ENCODE measurements at places on chromosomes 5 and 9. TPM values are rescaled to one million over a fixed set of nuclear protein-coding genes. Genes with fewer than 3 reads are reported as not detected.

Gene NUTM2G
- total RNA-seq: not detected

Gene CD14
- 0.64 TPM for total RNA-seq

Gene ACTBL2
- total RNA-seq: not detected

- no peaks in the 10 kb centered on the region for H3K36me3 ChIP-seq
- no peak for DNase-seq
- no peak overlapping the region for H3K27ac ChIP-seq
- no peak overlapping the region for H3K4me3 ChIP-seq
- H3K4me1 ChIP-seq: no peaks in the 10 kb centered on the region
Measured at GRCh38 chr5:131386779-131387178, 122.9 kb downstream of the CDC42SE2 start.

- no peaks in the 10 kb centered on the region for H3K27me3 ChIP-seq
- no peak for DNase-seq
- H3K4me1 ChIP-seq: no peaks in the 10 kb centered on the region
- no peak overlapping the region for H3K27ac ChIP-seq
- no peak overlapping the region for H3K4me3 ChIP-seq
Measured at GRCh38 chr5:104998572-104998971, 1436.0 kb upstream of the NUDT12 start.

DNA sequence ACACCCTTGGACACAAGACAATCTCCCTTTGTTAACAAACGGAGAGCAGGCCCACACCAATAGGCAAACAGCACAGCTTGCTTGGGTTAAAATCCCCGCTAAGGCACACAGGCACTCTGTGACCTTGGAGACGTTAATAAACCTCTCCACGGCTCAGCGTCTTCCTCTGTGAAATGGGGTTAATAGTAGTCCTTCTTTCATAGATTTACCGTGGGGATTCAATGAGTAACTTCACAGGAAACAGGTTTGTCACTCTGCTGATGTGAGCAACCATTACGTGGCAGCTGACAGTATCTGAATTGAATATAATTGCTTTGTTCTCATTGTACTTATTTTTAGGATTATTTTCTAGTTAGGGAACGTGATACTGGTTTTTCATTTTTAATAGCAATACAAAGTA, 65.2 kb upstream of the ADRA1B start:
- no peaks in the 10 kb centered on the region for H3K27me3 ChIP-seq
- H3K4me1 ChIP-seq: no peaks in the 10 kb centered on the region
- DNase-seq: no peak
- no peaks in the 10 kb centered on the region for H3K36me3 ChIP-seq

DNA sequence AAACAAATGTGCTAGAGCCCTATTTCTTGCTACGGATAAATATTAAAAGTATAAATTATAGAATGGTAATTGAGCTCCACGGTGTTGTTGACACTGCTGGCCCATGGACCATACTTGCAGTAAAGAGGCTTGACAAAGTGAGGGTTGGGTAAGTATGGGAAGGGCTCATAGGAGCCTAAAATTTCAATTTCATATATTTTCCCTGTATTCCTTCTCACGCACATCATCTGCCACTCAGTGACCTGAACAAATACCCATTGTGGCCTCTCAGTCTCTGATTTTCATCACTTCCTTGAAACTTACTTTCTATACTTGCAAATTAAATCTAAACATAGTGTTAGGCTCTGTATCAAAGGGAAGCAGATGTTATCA, 116.5 kb downstream of the PIK3R1 start:
- no peaks in the 10 kb centered on the region for H3K36me3 ChIP-seq
- no peak overlapping the region for H3K4me3 ChIP-seq
- H3K4me1 ChIP-seq: peaks cover 8% of the 10 kb centered on the region

DNA sequence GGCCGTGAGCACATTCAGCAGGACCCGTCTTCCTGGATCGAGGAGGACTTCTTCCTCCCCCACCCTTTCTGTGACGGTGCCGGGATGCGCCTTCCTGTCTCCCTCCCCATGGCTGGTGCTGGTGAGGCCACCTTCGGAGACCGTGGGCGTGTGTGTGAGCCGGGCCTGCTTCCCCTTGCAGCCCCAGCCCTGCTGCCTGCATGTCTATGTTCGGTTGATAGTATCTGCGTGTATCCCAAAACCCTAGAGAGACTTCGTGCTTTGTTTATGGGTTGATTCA, 12.8 kb downstream of the CEP72 start:
- no peaks in the 10 kb centered on the region for H3K4me1 ChIP-seq
- H3K36me3 ChIP-seq: peaks cover 4% of the 10 kb centered on the region
- no peak overlapping the region for H3K27ac ChIP-seq
- H3K27me3 ChIP-seq: peaks cover 4% of the 10 kb centered on the region
- DNase-seq: no peak

GRCh38 chr9:137674307-137674975, 55.6 kb downstream of the EHMT1 start:
- peak overlapping the region; percentile 43 for H3K4me3 ChIP-seq
- peaks cover 39% of the 10 kb centered on the region for H3K4me1 ChIP-seq
- H3K36me3 ChIP-seq: peaks cover 1% of the 10 kb centered on the region
- peaks cover 4% of the 10 kb centered on the region for H3K27me3 ChIP-seq
- peak overlapping the region; percentile 60 for H3K27ac ChIP-seq
- no peak for DNase-seq

GRCh38 chr9:15786616-15787015, 233.8 kb downstream of the CCDC171 start:
- no peak for DNase-seq
- H3K36me3 ChIP-seq: peaks cover 2% of the 10 kb centered on the region
- peak overlapping the region; percentile 11 for H3K27ac ChIP-seq
- H3K4me3 ChIP-seq: no peak overlapping the region
- H3K27me3 ChIP-seq: no peaks in the 10 kb centered on the region

- H3K36me3 ChIP-seq: peaks cover 4% of the 10 kb centered on the region
- peaks cover 2% of the 10 kb centered on the region for H3K27me3 ChIP-seq
- H3K4me1 ChIP-seq: no peaks in the 10 kb centered on the region
- DNase-seq: no peak
- H3K4me3 ChIP-seq: no peak overlapping the region
Measured at GRCh38 chr5:36915653-36916052, 39.1 kb downstream of the NIPBL start.

DNA sequence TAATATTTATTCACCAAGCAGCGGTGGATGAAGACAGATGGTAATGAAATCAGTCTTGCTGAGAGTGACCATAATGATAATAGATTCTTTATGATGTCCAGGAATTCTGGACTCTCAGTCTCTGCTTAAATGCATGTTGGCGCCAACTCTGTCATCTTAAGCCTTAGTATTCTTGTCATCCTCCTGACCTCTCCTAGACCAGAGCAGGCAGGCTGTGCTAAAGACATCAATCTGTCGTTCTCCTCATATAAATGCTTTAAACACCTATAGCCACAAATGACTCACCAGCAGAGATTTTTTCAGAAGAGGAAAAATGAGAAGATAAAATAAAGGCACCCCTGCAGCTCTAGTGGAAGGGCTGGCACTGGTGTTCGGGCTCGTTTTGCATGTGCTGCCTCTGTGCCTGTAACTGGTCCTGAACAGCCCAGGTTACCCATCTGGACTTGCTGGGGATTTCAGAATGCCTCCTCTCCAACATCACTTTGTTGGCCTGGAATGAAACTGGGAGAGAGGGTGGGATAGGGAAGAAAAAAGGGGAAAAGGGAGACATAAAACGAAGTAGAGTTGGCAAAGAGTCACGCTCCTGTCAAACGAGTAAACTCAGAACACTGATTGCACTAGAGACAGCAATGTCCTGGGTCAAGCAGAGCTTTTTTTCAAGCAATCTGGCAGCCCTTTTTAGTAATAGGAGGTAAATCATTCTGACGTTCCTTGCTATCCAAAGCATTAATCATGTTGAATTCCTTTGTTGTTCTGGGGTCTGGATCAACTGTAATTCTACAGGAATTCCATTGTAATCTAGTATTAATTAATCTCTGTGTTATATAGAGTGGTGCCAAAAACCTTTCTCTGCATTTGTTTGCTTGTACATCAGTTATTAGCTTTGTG, 195.5 kb upstream of the CLINT1 start:
- H3K4me1 ChIP-seq: no peaks in the 10 kb centered on the region
- H3K27ac ChIP-seq: peak overlapping the region; percentile 28
- no peak for DNase-seq
- H3K27me3 ChIP-seq: no peaks in the 10 kb centered on the region
- no peak overlapping the region for H3K4me3 ChIP-seq
- H3K36me3 ChIP-seq: no peaks in the 10 kb centered on the region
